NB4 (cell line): ENCODE measurements at places on chromosomes 12 and 14.

GRCh38 chr12:68119250-68119649 is 40.3 kb downstream of the IFNG start:
- DNase-seq: no peak

GRCh38 chr14:94827711-94828447 is 58.0 kb upstream of the GSC start:
- DNase-seq: no peak

- DNase-seq: no peak
These were observed 25.9 kb downstream of the UBE2N start for GRCh38 chr12:93415723-93416464.

DNA sequence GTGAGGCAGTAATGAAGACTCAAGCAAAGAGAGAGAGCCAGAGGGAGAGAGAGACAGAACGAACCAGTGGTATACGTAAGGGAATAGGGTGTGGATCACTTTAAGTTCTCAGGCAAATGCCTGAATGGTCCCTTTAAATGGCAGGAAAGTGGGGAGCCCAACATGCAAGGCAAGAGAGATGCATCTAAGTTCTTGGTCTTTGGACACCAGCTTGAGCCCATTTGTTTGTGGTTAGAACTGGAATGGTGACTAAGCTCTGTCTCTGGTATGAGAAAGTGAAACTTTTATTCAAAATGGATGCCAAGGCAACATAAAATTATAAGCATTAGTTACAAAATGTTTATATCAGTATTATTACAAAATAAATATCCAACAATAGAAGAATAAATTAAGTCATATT is 192.2 kb upstream of the ALG10 start:
- no peak for DNase-seq

- no peak for DNase-seq
These were observed 290.2 kb downstream of the PRKD1 start for GRCh38 chr14:29637411-29637810.

GRCh38 chr14:33165144-33165925 is 226.7 kb downstream of the NPAS3 start:
- DNase-seq: peak; percentile 2

- no peak for DNase-seq
These were observed 4.5 kb downstream of the DYRK4 start for GRCh38 chr12:4566474-4566873.

DNA sequence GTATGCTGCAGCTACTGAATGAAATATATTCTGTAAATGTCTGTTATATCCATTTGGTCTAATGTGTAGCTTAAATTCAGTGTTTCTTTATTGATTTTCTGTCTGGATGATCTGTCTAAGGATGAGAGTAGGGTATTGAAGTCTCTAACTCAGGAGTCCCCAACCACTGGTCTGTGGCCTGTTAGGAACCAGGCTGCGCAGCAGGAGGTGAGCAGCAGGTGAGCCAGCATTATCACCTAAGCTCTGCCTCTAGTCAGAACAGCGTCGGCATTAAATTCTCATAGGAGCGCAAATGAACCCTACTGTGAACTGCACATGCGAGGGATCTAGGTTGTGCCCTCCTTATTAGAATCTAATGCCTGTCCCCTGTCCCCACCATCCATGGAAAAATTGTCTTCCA is 329.7 kb upstream of the RGS6 start:
- no peak for DNase-seq

GRCh38 chr12:88472775-88473174 is 107.5 kb downstream of the KITLG start:
- no peak for DNase-seq

DNA sequence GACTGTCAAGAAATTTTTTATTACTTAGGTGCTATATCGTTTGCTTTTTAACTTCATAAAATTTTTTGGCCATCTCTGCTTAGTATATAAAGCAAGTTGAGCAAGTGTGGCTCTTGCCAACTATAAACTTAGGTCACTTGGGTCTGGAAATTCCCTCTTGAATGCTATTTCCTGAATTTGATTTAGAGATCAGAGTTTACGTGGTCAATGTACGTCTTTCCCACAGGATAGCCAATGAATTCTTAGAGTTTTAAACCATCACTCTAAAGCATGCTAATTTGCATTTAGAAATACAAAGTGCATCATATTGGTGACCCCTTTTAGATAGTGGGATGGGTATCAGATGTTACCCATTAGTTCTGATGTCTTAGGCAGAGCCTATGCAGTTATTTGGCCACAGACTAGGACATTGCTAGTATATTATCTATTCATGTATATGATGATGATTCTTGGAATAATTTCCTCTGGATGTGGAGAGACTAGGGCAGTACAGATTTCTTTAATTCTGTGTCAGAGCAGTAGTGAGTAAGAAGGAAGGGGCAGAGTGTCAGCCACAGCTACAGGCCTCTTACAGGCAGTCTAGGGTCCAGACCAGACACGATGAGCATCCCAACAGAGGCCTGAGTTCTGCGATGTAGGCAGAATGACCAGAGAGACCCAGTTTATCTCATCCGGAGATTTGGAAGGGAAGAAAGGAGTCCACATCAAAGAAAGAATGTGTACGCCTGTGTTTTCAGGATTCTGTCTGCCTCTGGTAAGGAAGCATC is 30.3 kb downstream of the SCN8A start:
- DNase-seq: no peak

- DNase-seq: peak; percentile 64
These were observed 115.7 kb downstream of the PLXNC1 start for GRCh38 chr12:94263905-94264561.

DNA sequence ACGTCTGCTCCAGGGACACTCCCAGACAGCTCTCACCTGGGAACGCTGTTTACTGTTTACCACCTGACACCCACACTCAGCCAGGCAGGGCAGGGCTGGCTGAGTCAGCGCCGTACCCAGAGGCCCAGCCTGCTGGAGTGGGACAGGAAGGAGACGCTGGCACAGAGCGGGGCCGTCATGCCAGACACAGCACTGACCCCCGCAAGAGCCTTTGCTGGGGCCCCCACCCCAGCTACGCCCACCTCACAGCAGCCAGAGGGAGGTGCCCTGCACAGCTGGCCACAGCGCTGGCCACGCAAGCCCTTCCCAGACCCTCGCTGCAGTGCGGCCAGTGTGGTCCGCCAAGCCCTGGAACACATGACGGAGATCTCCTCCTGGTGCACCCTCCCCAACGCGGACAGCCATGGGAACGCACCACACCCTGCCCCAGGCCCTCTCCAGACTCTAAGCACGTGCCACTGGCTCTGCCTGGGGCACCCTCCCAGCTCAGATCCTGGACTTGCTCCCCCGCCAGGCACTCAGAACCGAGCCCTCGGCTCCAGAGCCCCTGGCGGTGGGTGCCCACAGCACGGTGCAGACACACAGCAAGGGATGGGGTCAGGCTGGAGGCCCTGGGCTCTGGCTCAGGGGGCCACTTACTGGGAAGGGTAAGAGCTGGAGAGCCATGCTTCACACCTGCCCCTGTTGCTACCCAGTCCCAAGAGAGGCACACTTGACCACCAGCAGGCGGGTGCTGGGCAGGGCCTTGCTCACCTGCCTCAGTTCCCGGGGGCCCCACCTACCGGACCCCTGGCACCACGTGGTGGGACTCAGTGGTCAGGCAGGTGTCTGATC is 5.7 kb downstream of the AHNAK2 start:
- DNase-seq: no peak
